Iris pigment epithelial cell (primary cell): ENCODE measurements at places on chromosomes 4 and X.

DNA sequence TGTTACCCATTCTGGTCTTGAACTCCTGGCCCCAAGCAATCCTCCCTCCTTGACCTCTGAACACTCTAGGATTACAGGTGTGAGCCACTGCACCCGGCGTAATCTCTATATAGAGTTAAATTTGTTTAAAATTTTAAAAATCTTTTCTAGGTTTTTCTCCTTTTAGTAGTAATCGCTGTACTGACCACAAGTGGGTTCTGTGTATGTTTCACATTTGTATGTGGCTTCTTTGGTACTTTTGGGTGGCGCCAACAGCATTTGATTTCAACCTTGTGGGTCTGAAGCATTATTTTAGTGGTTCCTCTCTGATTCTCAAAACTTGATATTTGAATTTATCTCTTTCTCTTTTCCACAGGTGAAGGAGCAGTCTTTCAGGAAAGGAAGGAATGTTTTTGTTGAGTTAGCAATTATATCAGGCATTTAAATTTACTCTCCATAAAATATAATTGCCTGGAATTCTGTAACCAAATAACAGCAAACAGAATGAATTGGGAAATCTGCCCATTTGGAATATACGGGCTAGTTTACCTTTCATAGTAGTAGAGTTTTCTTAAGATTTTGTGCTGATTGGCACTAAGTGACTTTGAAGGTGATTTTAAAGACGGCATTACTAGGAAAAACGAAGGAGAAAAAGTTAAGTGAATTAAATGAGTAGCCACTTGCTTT, 29.5 kb downstream of the ARHGAP10 start:
- no peak for DNase-seq

DNA sequence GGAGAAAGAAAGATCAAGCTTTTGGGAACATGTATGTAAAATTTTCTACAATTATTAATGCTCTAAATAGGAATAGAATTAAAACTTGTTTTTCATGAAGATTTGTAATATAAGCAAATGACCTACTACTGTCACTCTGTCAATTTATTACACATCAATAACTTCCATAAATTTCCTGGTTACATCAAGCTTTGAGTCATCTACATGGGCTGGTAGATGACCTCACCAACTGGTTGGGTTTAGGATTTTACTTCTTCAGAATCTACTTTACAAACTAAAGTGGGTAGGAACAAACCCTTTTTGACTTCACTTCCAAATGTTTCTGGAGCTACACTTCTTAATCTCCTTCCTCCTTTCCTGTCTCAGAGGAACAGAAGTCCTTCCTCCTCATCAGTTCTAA, 12.0 kb upstream of the LRAT start:
- DNase-seq = no peak

GRCh38 chrX:40971736-40972135, 113.5 kb upstream of the USP9X start:
- DNase-seq = no peak

DNA sequence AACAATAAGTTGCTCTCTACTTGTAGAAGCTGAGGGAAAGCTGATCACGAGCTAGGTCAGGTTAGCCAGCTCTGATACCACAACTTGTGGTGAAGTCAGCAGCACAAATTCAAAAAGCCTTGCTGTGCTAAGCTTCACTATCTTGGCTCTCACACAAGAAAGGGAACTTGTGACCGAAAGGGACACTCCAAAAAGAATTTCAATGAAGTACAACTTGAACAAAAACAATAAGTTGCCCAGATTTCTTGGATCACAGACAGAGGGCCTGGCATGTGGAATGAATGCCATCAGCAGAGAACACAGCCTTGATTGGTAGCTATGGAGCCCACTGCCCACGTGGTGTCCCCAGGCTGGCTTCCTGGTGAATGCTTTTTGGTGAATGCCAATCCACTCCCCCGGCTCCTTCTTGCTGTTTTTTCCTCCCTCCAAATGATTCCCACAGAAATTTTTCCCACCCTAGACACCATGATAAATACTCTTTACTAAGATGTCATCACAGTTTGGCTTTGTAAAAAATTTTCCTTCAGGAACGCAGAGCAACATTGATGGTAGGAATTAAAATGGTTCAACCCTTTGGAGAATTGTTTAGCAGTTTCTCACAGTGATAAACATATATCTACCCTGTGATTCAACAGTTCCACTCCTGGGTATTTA, 82.6 kb downstream of the ANXA3 start:
- DNase-seq = no peak

DNA sequence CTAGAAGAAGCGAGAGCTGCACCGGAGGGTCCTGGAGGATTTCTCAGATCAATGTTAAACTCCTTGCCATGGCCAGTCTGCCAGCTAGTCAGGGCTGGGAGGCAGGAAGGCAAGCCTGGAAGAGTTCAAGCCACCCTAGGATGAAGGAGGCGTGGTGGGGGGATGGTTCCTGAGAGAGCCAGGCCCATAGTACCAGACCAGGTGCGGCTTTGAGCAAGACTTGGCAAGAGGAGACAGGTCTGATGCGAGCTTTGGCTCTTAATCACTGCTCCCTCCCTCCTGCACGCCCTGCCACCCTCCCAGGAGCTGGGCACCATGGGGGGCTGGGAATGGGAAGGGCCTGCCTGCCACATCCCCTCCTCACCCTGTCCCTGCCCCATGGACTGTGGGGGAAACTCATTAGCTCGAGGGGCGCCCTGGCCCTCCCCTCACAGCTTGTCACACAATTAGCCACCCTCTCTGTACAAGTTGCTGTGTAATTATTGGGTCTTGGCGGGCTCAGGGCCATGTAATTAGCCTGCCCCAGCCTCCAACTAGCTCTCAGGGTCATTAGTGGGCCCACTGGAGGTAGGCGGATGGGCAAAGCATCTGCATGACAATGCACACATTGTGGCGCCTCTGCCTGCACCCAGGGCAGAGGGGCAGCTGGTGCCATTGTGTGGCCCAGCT, 50.3 kb downstream of the EFNB1 start:
- no peak for DNase-seq

GRCh38 chr4:7513671-7514070, 78.9 kb upstream of the PSAPL1 start:
- peak; percentile 40 for DNase-seq

GRCh38 chr4:101183221-101183620, 164.1 kb downstream of the PPP3CA start:
- DNase-seq = no peak

DNA sequence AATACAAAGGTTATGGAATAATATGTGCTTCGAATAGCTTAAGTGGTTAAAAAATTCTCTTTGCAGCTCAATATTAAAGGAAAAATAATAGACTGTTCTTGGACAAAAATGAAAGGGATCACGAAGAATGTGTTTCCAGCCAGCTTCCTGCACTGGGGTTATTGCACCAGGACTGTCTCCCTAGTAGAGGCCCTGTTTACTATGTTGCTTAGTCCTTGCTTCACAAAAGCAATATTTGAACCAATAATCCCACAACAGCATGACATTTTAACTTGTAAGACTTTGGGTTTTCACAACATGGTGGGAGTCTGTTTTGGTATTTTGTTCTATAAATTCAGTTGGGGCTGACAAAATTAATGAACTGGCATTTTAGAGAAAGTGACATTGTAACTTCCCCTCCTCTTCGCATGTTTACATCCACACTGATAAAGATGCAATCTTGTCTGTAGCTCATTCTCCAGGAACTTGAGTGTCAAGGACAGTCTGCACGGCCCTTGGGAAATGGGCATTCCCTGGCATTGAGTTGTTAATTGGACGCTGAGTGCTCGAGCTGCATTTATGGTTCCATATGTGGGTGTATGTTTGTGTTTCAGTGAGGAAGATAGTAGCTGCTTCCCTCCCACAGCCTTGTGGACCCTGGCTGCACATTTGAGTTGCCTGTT, 39.0 kb downstream of the SHROOM2 start:
- DNase-seq = no peak

- DNase-seq = no peak
Observed at GRCh38 chrX:1618689-1619088, 3.8 kb downstream of the ASMT start.

DNA sequence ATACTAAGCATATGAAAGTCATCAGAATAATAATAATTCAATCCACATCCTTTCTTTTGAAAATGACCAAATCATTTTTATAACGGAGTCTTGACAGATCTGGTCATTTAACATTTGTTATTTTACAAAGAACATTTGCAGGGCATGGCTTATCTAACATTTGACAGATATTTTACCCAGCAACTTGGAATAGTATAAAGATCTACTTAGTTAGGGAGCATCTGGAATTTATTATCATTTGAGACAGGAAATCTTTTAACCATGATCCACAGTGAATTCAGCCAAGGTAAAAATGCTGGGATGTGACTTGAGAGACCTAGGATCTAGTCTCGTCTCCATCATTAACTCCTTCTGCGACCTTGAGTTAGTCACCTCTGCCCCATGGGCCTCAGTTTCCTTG, 22.4 kb downstream of the STARD8 start:
- no peak for DNase-seq

DNA sequence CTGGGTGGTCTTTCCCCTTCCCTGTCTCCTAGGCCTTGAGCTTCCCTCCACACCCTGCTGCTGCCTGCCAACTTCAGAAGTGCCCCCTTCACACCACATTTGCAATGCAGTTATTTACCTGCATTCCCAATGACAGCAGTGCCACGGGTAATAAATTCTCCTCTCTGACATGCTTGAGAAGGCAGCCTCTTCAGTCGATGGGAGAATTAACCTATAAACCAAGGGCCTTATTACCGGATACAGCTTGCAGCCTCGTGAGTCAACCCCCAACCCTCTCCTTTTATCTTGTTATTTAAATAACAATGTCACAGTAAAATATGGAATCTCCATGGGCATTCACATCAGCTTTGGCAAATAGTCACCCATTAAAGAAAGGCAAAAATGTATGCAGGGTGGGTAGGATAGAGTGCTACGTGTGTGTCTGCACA, 34.7 kb upstream of the LGI2 start:
- DNase-seq = no peak

GRCh38 chrX:119669424-119670037, 23.4 kb downstream of the SEPTIN6 start:
- peak; percentile 63 for DNase-seq

DNA sequence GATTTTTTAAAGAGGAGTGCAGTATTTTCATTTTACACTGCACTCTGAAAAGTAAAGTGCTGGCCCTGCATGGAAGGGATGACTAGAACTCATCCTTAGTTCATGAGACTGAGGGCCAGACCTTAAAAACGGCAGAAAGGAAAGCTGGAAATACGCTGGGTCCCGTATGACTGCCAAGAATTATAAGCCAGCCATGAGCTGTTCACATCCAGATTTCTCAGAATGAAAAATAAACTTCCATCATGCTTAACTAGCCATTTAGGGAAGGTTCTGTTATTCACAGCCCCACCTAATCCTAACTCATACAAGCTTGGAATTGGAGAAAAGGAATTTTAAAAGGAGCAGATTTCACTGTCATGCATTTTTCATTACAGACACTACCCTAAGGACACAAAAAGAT, 894.4 kb downstream of the FAT4 start:
- peak; percentile 3 for DNase-seq

GRCh38 chrX:109872021-109872732, 130.7 kb upstream of the TMEM164 start:
- DNase-seq = peak; percentile 8

GRCh38 chr4:48370260-48371134, 29.2 kb downstream of the SLAIN2 start:
- no peak for DNase-seq

GRCh38 chrX:67961516-67961915, 417.7 kb downstream of the AR start:
- no peak for DNase-seq

DNA sequence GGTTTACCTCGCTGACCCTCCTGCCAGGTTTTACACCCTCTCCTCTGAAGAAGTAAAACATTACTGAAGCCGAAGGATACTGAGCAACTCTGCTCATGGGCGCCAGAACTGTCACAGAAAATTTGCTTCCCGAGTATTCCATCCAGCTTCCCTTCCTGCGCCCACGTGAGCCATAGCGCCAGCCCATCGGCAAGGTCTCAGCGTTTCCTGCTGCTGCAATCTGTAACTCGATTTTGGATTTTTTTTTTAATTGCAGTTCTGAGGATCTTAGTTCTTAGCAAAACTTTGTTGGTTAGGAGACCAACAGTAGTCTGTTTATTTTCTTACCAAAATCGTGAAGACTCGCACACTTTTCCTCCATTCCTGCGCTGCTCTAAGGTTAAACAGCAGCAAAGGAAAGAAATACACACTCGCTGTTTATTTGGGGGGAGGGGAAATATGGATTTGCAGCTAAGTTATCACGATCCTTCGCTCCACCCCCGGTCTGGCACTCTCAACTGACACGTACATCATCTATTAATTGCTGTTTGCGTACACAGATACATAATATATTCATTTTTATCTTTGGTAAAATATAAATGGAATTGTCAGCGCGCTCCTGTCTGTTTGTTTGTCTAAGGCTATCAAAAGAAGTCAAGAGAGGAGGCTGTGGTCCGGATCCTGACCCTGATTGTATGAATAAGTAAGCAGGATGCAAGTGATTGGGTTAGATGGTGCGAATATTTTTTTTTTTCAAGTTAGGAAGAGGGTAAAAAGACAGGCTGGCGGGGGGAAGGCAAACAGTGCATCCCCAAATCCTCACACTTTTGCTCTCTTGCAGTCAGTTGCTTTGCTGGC, at the start of gene TLL1:
Gene TLL1, plus strand, starts transcription at position 777 of the 837 bp plus-strand sequence. CDS start 668 bp downstream, outside the sequence.
- DNase-seq = peak; percentile 11

DNA sequence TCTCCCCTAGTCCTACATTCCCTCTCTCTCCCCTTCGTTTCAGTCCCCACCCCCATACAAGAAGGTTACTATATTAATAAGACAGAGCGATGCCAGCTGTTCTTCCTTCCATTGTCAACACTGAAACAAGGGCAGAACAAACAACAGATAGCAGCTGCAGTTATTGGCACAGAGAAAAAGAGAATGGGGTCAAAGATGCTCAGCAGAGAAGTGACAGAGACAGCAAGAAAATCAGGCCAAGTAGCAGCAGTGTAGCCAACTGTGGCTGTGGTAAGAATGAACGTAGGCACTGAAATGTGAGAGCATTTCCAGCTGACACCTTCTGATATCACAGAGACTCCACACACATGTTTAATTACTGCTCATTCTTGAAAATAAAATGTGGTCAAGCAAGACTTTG, 641.8 kb downstream of the FSTL5 start:
- no peak for DNase-seq

DNA sequence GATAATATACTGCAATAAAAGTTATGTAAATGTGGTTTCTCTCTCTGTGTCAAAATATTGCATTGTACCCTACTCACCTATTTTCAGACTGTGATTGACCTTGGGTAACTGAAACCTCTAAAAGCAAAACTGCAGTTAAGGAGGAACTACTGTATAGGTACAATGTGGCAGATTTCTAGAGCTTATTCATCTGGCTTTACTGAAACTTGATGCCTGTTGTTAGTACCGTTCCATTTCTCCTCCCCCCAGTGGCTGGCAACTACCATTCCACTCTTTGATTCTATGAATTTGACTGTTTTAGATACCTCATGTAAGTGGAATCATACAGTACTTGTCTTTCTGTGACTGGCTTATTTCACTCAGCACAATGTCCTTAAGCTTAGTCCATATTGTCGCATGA, 61.9 kb downstream of the HOPX start:
- DNase-seq = peak; percentile 72

DNA sequence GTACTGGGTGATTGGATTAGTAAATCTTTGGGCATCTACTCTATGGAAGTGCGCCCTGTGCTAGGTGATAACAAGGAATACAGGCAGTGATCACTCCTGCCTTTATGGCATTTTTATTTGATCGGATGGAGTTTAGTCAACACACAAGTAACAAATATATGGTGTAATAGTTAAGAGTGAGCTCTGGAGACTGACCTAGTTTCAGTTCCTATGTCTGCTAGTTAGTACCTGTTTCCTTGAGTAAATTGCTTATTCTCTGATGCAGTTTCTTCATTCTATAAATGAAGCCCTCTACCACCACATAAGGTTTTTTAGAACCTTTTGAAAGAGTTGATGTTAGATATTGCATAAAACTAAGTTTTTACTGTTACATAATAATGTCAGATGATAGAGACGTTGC, 134.6 kb downstream of the KDM6A start:
- DNase-seq = no peak
